ENCODE measurements at places on chromosomes 5 and 9. TPM values are rescaled to one million over a fixed set of nuclear protein-coding genes. Genes with fewer than 3 reads are reported as not detected.
A peak's percentile ranks its signal among the peaks of the same experiment; 100 is the strongest.

DNA sequence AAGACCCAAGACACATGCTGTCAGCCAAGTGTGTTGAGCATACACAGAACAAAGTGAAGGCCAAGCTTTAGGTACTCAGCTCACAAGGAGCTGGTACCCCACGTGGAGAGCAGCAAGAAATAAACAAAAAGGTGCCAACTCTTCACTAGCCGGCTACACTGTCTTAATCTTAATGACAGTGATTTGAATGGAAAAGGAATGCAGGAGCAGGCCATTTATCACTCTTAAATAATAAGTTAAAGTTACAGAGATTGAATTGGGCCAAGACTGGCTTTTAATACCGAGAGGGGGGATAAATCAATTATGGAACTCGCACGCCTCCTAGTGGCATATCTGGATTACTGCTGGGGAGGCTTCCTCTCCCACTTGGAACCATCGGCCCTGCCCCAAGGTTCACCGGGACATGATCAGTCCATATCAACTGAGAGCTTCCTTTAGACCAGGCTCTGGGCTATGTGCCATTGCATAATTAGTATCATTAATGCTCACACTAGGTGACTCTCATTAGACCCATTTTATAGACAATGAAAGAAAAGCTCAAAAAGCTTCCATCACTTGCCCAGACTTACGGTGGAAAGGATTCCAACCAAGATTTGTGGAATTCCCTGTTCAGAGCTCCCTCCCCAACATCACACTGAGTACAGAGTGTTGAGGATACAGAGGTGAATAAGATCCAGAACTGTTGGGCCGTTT lies 94.0 kb downstream of the ACTL7B start:
- peak; percentile 65 for DNase-seq

- DNase-seq: no peak
Measured at GRCh38 chr5:138549414-138549813, 6.4 kb upstream of the ETF1 start.

DNA sequence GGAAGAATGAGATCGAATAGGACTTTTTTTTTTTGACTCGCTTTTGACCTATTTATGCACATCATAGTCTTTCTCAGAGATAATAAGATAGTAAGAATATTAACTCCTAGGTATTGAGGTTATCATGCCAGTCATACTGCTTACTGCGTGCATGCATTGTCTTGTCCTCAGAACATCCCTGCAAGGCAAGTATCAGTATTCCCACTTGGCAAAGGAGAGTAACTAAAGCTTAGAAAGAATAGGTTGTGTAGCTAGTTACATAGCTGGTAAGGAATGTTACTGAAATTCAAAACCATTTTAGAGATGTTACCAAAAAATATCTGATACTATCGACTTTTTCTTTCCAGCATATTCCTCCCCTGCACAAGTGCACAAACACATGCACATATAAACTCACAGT lies 296.1 kb upstream of the CLINT1 start:
- no peak for DNase-seq

DNA sequence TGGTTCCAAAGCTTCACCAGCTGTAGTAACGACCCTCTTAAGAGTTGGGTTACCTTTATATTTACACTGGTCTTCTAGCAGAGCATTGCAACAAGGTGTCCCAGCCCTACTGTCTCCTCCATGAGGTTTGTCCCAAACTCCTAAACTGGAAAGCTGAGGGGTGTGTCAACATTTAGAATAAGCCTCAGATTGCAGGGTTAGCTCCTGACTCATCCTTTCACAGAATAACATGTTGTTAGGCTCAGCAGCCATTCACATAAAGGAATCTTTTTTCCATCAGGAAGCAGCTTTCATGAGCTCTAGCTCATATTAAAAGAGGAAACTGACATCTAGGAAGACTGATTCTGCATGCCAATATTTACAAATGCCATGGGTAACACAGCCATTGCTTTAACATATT lies 238.7 kb downstream of the EFNA5 start:
- DNase-seq: no peak

DNA sequence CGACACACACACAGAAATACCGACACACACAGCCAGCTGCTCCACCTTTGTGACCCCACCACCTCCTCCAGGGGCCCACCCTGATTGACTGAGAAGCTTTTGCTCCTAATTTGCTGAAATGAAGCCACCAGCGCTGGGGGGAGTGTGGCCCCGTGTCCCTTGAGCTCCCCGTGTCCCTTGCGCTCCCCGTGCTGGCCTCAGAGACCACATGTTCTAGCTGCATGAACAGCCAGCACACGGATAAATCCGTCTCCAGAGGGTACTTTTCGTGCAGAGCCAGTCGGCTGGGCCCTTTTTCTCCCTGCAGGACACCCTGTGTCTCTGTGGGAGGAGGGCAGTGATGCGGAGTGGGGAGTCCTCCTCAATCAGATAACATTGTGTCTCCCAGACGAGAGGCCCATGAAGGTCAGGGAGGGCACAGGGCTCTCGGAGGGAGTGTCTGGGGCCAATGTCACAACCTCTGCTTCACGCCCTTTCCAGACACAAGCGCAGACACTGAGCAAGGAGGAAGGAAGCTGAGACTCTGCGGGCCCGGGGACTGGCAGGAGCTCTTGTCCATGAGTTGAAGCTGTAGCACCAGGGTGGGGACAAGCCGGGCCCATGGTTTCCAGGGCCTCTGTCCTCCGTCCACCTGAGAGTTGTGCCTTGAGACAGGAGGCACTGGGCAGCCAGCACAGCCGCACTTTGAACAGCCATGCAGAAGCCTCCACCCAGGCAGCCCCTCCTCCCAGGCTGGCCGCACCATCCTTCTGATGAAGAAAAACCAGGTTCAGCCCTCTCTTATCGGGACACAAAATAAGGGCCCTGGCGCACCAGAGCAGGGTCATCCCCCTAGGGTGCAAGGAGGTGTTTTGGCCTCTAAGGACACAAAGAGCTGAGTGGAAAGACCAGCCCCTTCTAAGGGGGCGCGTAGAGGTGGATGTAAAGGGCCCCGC lies 36.4 kb upstream of the SLC6A19 start:
- DNase-seq: no peak

TPPP gene
- 1.8 TPM for total RNA-seq

- no peak for DNase-seq
Measured at GRCh38 chr5:64979531-64979930, 210.8 kb downstream of the CWC27 start.

DNA sequence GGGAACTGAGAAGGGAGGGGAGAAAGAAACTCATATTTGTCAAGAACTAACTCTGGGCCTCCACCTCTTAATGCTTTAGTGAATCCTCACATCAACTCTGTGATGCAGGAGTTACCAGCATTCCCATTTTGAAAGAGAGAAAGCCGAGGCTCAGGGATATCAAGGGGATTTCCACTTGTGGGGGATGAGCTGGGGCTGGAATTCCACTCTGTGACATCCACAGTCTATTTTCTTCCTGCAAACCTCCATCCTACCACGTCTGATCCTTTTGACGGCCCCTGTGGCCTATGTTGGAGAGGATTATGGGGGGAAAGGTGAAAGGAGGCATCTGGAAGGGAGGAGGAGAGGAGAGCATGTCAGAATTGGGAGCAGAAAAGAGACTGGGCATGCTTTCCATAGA lies 9.0 kb downstream of the LCP2 start:
- DNase-seq: no peak

- peak; percentile 38 for DNase-seq
Measured at GRCh38 chr9:112041536-112042243, 133.4 kb downstream of the SUSD1 start.

F12 gene
- total RNA-seq: 12.8 TPM

PAEP gene
- total RNA-seq: not detected

DNA sequence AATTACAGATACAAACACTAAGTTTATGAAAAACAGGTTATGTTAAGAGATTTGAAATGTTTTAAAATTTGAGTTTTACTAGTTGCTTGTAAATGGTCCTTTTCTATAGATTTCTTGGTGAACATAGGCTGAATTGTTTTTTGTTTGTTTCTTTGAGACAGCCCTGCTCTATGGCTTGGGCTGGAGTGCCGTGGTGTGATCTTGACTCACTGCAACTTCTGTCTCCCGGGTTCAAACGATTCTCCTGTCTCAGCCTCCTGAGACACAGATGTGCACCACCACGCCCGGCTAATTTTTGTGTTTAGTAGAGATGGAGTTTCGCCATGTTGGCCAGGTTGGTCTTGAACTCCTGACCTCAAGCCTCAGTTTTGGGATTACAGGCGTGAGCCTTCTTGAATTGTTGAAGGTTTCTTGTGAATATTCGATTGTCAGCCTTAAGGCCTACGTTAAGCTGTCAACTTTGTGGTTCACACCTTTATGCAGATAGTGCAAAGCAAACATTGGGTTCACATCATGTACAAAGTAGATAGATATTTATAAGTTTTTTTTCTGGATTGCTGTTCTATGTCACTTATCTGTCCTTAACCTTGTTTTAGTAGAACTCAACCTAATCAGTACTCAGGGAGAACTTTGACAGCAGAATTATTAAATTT lies 26.2 kb downstream of the UHRF2 start:
- DNase-seq: no peak

KIF4B gene
- total RNA-seq: not detected

GRCh38 chr9:117720555-117720954 lies 16.4 kb downstream of the TLR4 start:
- DNase-seq: no peak

DNA sequence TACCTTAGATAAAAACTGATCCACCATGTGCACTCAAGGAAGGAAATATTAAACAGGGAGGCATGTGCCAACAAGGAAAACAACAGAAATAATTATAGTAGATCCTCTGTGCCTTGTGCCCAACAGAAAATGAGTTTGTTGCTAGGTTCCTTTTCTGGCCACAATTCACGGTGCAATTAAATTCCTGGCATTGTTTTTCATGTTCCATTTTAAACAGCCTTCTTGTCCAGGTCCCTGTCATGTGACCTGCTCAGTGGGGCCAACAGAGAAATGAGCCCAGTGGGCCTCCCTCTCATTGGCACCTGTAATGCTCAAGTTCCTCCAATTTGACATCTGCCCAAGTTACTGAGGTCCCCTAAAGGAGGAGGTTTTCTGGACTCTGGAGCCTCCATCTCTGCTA lies 56.5 kb downstream of the SPOCK1 start:
- no peak for DNase-seq

GRCh38 chr9:107049803-107050184 lies 186.8 kb downstream of the ZNF462 start:
- DNase-seq: peak; percentile 12

DNA sequence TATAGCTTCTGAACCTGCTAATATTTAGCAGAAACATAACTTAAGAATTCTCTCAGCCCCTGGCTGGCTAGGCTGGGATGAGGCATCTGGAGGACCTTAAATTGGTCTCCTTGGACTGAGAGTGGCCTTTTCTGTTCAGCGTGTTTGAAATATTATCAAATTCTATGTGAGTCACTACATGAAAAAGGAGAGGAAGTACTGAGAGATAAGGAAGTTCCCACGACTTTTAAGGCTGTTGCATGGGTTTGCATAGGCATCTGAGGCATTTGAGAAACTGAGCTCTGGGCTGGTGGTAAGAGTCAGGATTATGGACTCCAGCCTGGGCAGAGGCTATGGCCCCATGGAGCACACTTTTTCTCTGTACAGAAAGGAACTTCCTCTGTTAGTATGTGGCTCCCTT lies 816.2 kb upstream of the GRAMD2B start:
- no peak for DNase-seq

DNA sequence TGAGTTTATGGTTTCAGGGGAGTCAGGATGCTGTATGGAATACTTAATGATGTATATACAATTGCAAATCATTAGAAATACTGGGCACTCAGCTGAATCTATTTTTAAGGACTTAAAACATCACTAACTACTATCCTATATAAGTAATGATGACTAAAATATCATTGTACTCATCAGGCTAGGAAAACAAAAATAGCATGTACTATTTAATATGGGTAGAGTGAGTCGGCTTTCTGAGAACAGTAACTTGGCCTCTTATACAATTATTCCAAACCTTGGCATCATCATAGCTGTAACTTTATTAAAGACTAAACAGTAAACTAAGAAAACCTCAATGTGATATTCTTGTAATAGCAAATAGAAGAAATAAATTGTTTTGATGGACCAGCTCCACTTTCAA lies 94.5 kb downstream of the PJA2 start:
- no peak for DNase-seq

GRCh38 chr5:71907001-71907588 lies 188.0 kb downstream of the CARTPT start:
- DNase-seq: no peak

EIF4E1B gene
- total RNA-seq: 1.1 TPM

DNA sequence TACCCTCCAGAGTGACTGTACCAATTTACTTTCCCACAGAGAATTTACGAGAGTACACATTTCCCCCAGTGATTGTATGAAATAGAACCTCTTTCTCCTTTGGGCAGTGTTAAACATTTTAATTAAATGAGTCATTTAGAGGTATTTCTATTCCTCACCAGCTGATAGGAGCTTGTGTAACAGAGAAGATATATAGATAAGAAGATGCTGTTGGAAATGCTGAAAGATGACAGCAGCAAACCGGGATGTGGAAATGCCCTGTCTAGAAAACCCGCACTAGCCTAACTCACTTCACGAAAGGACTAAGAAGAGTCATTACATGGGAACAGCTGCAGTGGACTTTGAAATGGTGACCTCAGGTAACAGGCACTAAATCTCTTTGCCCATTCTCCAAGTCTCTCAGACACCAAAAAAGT lies 68.3 kb downstream of the LPAR1 start:
- DNase-seq: no peak

- DNase-seq: no peak
Measured at GRCh38 chr5:173397516-173397915, 69.3 kb upstream of the STC2 start.

DNA sequence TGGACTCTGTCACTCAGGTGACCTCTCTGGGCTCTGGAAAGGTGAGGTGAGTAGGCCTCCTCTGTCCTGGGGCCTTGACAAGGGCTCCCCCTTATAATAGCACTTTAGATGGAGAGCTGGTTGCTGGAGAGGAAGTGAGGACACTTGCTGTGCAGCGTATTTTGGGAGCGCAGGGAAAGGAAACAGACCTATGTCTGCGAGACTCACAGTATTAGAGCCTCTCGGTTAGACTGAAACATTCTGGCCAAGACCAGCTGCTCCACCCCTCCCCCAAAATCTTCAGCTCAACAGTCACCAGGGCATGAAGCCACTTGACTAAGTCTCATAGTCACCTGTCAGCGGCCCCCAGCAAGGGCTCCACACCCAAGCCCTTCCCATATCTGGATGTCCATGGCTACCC lies 213.6 kb downstream of the AGTPBP1 start:
- no peak for DNase-seq

- no peak for DNase-seq
Measured at GRCh38 chr5:52481201-52481600, 306.5 kb upstream of the ITGA1 start.

DNA sequence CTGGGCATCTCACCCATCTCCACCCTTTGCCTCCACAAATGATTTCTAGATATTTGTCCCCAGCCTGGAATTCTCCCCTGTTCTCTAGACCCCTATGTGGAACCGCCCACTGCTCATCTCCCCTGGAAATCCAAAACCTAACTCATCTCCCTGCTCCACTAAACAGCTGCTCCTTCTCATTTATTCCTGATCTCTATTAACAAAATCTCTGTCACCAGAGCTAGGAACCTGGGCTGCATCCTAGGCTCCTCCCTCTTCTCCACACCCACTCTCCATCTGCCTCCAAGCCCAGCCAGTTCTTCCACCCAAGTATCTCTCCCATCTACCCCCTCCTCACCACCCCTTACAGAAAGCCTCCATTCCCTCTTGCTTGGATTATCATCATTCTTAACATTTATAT lies 24.0 kb upstream of the SYNPO start:
- DNase-seq: no peak

Measured in WTC11 (cell line).